ENCODE measurements at places on chromosomes 3 and 15.

GRCh38 chr3:113498221-113499005 lies 16.5 kb downstream of the SPICE1 start:
- DNase-seq = no peak

DNA sequence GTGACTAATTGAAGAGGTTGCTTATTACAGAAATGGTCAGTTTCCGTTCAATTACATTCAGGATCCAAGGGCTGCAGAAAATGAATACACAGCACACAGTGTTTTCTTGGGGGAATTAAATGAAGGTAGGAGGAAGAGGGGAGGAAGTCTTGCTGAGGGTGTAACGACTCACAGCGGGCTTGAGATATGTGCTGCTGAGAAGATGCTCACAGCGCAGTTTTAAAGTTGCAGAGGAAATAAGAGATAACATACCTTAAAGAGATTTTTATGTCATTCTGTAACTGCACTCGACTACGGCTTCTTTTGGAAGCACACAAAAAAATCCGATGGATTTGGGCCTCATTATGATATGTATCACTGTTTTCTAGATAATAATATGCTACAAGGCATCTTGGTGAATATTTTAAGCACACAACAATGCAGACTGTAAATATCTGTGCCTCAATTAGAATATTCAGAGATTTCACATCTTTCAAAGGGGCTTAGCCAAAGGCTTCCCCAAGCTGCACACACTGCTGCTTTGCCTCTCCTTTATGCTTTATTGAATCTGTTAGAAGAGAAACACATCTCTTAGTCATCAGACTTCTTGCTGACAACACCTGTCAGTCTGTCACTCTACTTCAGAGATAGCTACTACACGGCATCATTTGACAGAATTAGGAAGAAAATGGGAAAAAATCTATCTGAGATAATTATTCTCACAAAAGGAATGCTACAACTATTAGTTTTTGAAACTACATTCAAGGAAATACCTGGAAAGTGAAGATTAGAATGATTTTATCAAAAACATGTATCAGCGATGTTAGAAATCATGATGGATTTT lies 773.2 kb downstream of the OTOL1 start:
- no peak for DNase-seq

DNA sequence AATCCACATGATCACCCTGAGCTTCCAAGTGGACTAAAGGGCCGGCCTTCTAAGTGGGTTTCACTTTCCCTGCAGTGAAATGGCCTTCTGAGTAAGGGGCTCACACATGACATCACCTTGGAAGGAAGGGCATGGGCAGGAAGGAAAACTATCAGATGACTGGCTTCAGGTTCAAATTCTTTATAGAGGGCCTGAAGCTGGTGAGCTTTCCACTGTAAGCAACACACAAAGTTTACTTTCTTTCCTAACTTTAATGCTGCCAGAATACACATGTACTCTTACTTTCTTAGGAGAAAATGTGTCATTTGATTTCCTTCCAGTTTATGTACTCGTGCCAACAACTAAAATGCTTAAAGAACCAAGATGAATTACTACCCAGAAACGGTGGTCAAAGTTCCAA lies 475.6 kb downstream of the FOXP1 start:
- no peak for DNase-seq

GRCh38 chr3:197216169-197216860 lies 82.1 kb downstream of the DLG1 start:
- no peak for DNase-seq

DNA sequence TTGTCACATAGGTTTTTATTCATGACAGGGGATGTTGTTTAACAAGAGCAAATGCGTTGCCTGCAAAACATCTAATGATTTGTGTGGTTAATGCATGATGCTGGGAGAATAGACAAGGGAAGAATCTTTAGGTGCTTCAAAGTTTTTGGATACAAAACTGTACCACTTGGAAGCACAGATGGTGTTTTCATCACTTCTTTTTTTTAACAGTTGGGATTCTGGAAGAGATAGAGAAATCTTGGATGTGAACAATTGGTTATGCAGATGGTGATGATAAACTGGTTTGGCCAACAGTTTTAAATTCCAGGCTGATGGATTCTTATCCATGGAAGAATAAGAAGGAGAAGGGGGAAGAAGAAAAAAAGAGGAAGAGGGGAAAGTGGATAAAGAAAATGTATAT lies 379.4 kb downstream of the KCNH8 start:
- DNase-seq = no peak
